ENCODE measurements at places on chromosomes 2 and 18. TPM values are rescaled to one million over a fixed set of nuclear protein-coding genes. Genes with fewer than 3 reads are reported as not detected.

GULP1 gene
- total RNA-seq, result 27.7 TPM

BOK gene
- total RNA-seq, result 35.9 TPM

FBXO15 gene
- not detected for total RNA-seq

AGXT gene
- not detected for total RNA-seq

DOCK10 gene
- 38.7 TPM for total RNA-seq

ZBTB7C gene
- under 0.01 TPM for total RNA-seq

PRSS56 gene
- not detected for total RNA-seq

PROKR1 gene
- not detected for total RNA-seq

ACVR1 gene
- 20.0 TPM for total RNA-seq

LOXHD1 gene
- total RNA-seq, result not detected

CPO gene
- total RNA-seq, result not detected

GPBAR1 gene
- 0.40 TPM for total RNA-seq

AP1S3 gene
- 3.7 TPM for total RNA-seq

TLX2 gene
- total RNA-seq, result not detected

ITGA6 gene
- 584 TPM for total RNA-seq

MOB1A gene
- total RNA-seq, result 158 TPM

SF3B6 gene
- 206 TPM for total RNA-seq

GPAT2 gene
- total RNA-seq, result 6.5 TPM

ARHGAP28 gene
- total RNA-seq, result 14.1 TPM

AAMP gene
- total RNA-seq, result 87.4 TPM

PSMA8 gene
- total RNA-seq, result not detected

FLACC1 gene
- total RNA-seq, result 2.3 TPM

PROM2 gene
- under 0.01 TPM for total RNA-seq

SOX11 gene
- not detected for total RNA-seq

NDUFV2 gene
- total RNA-seq, result 234 TPM

KATNAL2 gene
- total RNA-seq, result 3.0 TPM

GKN1 gene
- total RNA-seq, result not detected

CCDC121 gene
- total RNA-seq, result 1.4 TPM

CCBE1 gene
- total RNA-seq, result 1.0 TPM

SERPINB11 gene
- not detected for total RNA-seq

METTL5 gene
- total RNA-seq, result 58.8 TPM

UGT1A6 gene
- not detected for total RNA-seq

ASB18 gene
- not detected for total RNA-seq

SLC23A3 gene
- 1.8 TPM for total RNA-seq

ALPG gene
- total RNA-seq, result not detected

CYBRD1 gene
- 43.6 TPM for total RNA-seq

CNDP1 gene
- total RNA-seq, result not detected

NAB1 gene
- 28.1 TPM for total RNA-seq

RIT2 gene
- not detected for total RNA-seq

NBAS gene
- 82.6 TPM for total RNA-seq

HNMT gene
- total RNA-seq, result 15.7 TPM

EGR4 gene
- not detected for total RNA-seq

LRRTM1 gene
- total RNA-seq, result not detected

ICA1L gene
- 6.4 TPM for total RNA-seq
